ENCODE measurements at places on chromosomes 2 and 18.

DNA sequence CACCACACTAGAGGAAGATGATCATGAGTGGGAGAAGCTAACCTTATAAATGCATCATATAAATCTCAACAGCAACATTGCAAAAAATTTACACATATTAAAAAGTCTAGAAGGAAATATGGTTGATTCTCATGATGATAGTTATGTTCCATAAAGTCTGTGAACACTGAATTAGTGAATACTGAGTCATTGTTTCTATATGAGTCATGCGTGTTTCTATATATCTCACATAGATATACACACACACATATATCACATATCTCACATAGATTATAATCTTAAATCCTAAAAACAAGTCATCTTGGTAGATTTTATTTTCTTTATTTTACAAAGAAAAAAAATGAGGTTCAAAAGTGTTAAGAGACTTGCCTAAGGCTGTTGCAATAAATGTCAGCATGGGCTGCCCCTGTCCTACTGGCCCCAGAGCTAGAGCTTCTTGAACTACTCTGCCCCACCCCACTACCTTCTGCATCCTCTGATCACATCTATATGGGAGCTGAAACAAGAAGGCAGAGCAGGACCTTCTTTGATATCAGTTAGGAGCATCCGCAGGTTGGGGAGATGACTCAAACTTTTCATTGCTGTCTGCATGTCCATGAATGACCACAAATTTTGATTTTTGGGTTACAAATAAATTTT, 81.8 kb upstream of the ADAM23 start:
- no peak for DNase-seq

- no peak for DNase-seq
Observed at GRCh38 chr2:212052412-212053159, 486.0 kb downstream of the ERBB4 start.

GRCh38 chr2:56333812-56334485, 150.2 kb downstream of the CCDC85A start:
- DNase-seq: no peak

DNA sequence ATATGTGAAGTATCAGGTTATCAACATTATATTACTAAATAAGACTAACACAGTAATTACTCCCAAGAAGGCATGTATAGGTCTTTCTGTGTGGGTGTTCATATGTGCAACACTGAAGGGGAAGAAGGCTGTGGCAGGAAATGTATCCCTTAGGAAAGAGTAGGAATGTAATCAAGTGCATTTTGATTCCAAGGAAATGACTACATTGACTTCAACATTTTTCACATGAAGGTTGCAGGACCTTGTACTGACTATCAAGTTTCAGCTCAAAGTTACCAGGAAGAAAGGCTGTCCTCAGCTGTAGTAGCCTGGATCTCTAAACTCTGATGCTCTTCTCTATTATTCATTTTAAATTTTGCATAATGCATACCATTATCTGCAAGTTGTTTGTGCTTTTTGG, 680.8 kb downstream of the NYAP2 start:
- DNase-seq: no peak

DNA sequence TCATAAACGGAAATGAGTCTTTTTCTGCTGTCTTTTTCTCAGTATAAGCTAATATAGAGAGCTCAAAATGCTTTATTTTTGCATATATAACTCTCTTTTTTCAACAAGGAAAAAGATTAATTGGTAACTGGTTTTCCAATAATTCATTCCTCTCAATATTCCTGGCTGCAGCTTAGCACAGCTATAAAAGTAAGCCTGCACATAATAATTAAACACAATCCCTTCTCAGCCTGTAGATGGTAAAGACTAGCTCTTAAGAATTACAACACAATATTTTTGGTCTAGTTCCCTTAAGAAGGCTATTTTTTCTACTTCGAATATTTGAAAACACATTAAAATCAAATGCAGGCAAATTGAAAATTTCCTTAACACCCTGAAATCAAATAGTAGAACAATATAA, 258.0 kb downstream of the DOK6 start:
- no peak for DNase-seq

DNA sequence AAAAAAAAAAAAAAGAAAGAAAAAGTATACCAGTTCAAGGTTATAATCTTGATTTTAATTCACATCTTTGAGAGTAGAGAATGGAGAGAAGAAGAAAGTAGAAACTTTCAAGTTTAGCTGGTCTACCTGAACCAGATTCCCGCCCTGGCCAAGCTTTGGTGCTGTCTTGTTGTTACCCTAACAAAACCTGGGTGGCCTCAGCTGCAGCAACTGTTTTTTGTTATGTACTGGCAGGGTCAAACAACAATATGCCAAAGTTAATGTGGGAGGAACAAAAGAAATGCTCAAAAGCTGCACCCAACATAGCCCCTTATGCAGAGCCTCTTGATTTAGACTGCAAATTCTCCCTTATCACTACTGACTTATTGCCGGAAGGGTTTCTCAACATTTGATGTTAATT, 165.3 kb upstream of the TFPI start:
- no peak for DNase-seq

GRCh38 chr2:161166538-161167409, 6.5 kb downstream of the TANK start:
- DNase-seq: no peak

GRCh38 chr2:181142514-181142913, 162.1 kb downstream of the UBE2E3 start:
- no peak for DNase-seq

GRCh38 chr18:35590935-35591334, 9.4 kb downstream of the GALNT1 start:
- no peak for DNase-seq

GRCh38 chr2:77161009-77161408, 361.2 kb downstream of the LRRTM4 start:
- no peak for DNase-seq

GRCh38 chr2:230879271-230879882, 14.6 kb downstream of the ITM2C start:
- DNase-seq: no peak

DNA sequence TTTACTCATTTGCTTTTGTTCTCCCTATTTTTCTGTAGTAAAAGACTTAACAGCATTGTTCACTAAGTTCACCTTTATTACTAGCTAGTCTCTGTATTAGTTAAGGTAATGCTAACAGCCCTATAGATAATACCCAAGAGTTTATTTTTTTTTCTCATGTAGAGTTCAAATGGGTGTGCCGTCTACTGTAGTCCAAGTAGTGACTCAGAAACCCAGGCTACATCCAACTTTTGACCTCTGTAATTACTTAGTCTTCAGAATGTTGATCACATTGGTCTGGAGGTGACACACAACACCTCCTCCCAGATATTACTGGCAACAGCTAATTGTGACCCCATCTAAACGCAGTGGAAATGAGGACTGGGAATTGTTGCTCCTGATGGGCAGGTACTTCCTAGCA, 7.7 kb downstream of the COQ10B start:
- DNase-seq: no peak

GRCh38 chr2:114128263-114128662, 238.4 kb downstream of the ACTR3 start:
- no peak for DNase-seq

Data from COR-L47 (cell line).